ENCODE measurements at places on chromosomes 2 and 18. TPM values are rescaled to one million over a fixed set of nuclear protein-coding genes. Genes with fewer than 3 reads are reported as not detected.

DNA sequence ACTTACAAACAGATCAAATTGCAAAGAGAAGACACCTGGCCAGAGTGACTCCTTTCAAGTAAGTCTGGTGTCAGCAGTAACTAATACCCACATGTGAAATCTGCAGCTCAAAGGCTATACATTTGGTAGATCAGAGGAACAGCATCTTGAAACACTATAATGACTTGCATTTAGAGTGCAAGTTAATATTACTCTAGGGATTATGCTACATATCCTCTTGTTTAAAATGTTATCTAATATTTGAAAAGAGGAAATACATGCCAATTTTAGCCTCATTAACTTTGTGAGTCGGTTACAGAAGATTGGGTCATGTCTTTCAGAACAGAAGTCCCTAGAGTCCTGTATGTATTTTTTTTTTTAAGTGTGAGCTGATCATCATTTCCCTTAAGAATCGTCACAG is 15.2 kb downstream of the LANCL1 start:
- no peak for DNase-seq

DNA sequence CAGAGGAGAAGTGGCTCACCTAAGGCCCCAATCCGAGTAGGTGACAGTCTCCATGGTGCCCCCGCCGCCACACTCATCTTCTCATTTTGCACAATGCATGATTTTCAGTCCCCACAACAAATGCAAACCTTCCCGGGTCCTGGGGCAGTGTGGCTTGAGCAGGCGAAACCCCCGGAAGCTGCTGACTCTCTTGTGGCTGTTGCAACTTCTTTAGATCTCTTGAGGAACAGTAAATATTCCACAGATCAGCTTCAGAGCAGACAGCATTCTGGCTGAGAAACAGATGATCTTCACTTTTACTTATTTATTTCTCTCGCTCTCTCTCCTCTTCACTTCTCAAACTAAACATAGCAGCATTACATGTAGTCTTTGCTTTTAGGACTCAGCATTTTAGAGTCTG is 51.9 kb downstream of the ASAP2 start:
- DNase-seq = no peak

DNA sequence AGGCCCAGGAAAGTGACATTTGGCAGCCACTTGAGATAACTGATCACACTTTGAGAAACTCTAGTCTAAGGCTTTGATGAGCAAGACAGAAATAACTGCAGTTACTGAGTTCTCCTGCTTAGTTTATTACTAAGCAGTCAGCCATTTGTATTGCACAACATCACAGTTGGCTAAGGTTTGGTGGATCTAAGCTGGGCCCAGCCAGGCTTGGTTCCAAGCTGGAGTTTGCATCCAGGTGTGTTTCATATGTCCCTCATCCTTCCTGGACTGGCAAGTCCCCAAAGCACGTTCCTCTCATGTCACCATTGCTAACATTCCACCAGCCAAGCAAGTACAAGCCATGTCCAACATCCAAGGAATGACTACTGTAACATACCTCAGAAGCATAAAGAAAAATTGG is 71.3 kb upstream of the ZNF532 start:
- no peak for DNase-seq

- no peak for DNase-seq
Observed at GRCh38 chr2:8611246-8611645, 70.6 kb upstream of the ID2 start.

DNA sequence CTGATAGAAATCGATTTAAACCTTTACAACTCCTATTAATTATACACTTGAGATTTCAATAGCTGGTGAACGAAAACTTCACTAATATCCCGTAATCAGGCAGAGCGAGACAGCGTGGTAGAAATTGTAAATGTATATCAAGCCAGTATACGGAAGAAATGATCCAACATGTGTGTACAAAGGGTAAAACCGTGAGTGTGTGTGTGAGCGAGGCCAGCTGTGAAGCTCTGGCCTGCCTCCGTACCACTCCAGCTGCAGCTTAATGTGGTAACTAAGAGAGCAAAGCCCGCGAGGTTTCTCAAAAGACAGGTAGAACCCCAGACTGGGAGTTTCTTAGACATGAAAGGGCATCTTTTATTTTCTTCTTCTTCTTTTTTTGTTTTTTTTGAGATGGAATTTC is 52.3 kb upstream of the ZNF516 start:
- no peak for DNase-seq

DNA sequence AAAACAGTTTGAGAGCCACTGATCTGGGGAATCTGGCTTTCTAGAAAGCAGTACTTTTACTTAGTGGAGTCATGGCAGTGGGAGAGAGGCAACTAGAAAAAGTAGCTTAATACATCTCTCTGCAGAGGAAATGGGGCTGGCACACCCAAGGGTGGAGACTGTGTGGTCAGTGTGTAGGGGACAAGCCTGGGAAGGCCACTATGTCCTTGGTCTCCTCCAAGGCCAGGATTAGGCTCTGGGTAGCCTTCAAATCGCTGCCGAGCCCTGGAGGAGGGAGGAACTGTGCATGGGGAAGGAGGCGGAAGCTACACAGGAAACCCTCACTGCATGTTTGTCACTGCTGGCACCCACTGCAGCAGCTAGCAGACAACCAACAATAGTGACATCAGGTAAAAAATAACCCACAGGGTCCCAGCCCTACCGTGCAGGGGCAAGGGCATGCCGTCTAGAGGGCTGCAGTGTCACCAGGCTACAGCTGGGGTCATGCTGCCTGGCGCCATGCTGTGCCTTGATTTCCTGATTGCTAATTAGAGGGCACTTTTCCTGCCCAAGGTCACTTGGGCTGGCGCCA is 34.8 kb downstream of the LBH start:
- no peak for DNase-seq

- no peak for DNase-seq
Observed at GRCh38 chr2:234044157-234044556, 6.3 kb upstream of the SPP2 start.

- peak; percentile 4 for DNase-seq
Observed at GRCh38 chr18:59779979-59780378, 82.8 kb upstream of the CCBE1 start.

DNA sequence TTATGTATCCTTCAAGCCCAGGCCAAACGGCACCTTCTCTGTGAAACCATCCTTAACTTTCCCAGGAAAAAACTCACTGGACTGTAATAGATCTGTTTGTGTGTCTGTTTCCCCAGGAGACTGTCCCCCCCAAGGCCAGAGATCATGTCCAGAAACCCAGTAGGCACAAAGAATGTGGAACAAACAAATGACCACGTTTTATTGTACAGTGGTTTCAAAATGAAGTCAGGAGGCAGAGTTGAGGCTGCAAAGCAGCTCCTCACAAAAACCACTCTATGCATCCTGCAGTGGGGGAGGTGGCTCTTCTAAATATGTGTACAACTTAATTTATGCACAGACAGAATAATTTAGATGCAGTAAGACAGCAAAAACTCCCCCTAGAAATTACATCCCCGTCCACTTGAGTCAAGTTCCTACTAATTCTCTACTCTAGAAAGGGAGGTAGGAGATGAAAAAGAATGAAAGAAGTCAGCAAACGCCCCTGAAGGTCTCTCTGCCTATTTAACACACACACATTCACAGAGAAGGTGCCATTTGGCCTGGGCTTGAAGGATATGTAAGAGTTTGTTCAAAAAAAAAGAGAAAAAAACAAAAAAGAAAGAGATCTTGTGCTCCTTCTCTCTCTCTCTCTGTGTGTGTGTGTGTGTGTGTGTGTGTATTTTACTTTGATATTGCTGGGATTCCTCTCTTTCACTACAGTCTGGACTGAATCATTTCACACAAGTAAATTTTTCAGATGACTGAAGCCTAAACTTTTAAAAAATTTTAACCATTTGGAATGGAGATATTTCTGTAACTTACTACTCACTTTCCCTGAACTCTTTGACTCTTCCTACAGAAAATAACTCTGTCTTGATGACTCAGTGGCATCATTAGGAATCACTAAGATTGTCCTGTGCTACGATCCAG is 19.5 kb downstream of the BCL2 start:
- DNase-seq = no peak

- DNase-seq = no peak
Observed at GRCh38 chr18:40917056-40917455, 1038.0 kb upstream of the PIK3C3 start.

- DNase-seq = no peak
Observed at GRCh38 chr18:54187372-54187771, 37.1 kb downstream of the MBD2 start.

DNA sequence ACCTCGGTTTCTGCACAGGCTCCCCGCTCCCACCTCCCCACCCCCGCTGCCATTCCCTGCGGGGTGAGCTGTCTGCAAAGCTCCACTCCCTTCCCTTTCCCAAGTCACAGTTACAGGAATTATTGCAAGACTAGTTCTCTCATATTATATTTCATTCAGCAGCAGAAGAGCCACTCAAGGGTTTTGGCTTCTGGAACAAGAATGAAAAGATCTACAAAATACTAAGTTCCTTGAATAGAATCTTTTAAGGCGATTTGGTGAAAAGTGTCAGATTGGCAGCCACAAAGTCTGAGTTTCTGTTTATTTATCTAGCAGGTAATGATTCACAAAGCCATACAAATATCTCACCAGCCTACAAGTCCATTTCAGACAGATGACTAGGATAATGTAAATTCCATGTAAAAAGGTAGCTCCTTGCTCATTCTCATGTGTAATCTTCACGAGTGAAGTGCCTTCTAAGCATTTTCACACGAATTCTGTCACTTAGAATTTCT is 221.9 kb upstream of the RBBP8 start:
- no peak for DNase-seq

Gene UGT1A5
- not detected for total RNA-seq

Gene RAPGEF4
- 5.1 TPM for total RNA-seq

All from glomerular endothelial cell (primary cell).